ENCODE measurements at places on chromosomes 1 and 21.

- DNase-seq = no peak
These were observed 12.6 kb downstream of the SLAMF8 start for GRCh38 chr1:159839116-159839849.

DNA sequence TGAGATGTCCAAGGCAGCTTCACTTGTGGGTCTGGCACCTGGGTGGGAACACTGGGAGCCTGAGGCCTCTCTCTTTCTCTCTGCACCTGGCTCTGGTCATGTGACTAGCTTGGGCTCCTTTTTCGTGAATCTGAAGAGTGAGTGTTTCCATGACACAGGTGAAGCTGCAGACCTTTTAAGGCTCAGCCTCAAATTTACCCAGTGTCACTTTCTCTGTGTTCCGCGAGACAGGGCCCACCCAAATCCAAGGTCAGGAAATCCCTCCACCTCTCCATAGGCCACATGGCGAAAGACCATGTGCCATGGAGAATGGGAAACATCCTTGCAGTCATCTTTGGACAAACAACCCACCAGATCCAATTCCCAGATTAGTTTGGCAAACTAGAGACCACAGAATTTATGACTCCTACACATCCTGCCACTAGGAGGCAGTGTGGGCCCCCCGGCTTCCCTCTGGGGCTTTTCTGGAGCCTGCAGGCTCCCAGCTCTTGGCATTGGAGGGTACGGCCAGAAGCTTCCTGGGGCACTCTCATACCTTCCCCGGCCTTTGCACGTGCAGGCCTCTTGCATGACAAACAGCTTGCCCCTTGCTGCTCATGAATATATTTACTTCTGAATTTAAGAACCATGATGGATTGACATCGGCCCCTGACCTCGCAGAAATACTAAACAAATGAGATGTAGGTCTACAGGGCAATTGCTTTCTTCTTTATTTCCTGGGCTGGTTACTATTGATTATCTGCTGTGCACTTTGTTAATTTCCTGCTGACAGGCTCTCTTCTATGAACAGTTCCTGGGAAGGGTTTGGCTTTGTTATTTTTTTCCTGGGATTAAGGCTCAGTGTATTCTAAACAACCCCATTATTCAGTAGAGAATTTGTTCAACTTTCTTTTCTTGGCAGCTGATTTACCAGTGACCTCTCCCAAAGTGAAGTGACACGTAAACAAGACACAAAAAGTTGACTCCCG, 180.7 kb downstream of the KAZN start:
- peak; percentile 17 for DNase-seq

- DNase-seq = peak; percentile 26
These were observed 10.7 kb downstream of the CLCNKA start for GRCh38 chr1:16032388-16033102.

- no peak for DNase-seq
These were observed 28.2 kb downstream of the BATF3 start for GRCh38 chr1:212671342-212672031.

- no peak for DNase-seq
These were observed 68.6 kb upstream of the VAV3 start for GRCh38 chr1:108033550-108033951.

- no peak for DNase-seq
These were observed 190.9 kb downstream of the NFIA start for GRCh38 chr1:61273167-61273705.

GRCh38 chr1:178587975-178588374, 75.1 kb downstream of the TEX35 start:
- no peak for DNase-seq

GRCh38 chr1:168443899-168444298, 99.9 kb downstream of the XCL2 start:
- DNase-seq = peak; percentile 2

- no peak for DNase-seq
These were observed 63.7 kb downstream of the ACOT7 start for GRCh38 chr1:6329851-6330250.

GRCh38 chr21:42781150-42781970, 98.0 kb downstream of the WDR4 start:
- DNase-seq = no peak

GRCh38 chr1:2314803-2315673, 76.3 kb downstream of the MORN1 start:
- peak; percentile 61 for DNase-seq

- no peak for DNase-seq
These were observed 7.4 kb upstream of the KCNN3 start for GRCh38 chr1:154877370-154877974.

- DNase-seq = no peak
These were observed 6.1 kb upstream of the GJB3 start for GRCh38 chr1:34774957-34775356.

- DNase-seq = peak; percentile 47
These were observed 55.9 kb downstream of the CD58 start for GRCh38 chr1:116514708-116515525.

- DNase-seq = no peak
These were observed 358.1 kb downstream of the LRRIQ3 start for GRCh38 chr1:73839922-73840321.

GRCh38 chr1:192811006-192811405, 2.2 kb downstream of the RGS2 start:
- no peak for DNase-seq

DNA sequence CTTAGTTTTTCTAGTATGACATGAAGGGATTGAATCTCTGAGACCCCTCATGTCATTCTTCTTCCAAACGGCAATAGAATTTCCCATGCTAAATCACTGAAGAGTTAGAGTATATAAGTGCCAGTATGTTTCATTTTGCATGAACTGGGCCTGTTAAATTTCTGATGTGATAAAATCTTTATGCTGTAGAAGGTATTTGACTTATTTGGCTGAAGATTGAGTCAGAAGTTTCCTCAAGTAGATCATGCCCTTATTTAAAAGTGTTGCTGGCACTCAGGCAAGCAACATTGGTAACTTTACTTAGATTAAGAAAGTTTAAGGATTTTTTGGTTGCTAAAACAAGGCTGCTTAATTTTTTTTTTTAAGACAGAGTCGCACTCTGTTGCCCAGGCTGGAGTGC, 13.3 kb downstream of the ATF6 start:
- DNase-seq = no peak

GRCh38 chr1:111778541-111779051, 22.9 kb downstream of the DDX20 start:
- DNase-seq = no peak

DNA sequence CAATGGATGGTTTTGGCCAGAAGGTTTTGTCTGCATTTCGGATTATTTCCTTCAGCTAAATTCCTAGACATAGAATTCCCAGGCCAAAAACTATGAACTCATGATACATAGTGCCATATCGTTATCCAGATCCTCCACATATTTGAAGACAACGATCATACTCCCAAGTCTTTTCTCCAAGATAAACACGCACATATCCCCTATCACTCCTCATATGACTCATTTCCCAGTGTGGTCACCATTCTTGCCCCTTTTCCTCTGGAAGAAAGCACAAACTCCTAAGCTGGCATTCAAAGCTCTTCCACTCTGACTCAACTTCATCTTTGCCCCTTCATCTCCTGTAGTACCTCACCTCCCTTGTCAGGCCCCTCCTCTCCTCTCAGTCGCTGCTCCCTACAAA, 277.6 kb downstream of the PLPP3 start:
- DNase-seq = no peak

DNA sequence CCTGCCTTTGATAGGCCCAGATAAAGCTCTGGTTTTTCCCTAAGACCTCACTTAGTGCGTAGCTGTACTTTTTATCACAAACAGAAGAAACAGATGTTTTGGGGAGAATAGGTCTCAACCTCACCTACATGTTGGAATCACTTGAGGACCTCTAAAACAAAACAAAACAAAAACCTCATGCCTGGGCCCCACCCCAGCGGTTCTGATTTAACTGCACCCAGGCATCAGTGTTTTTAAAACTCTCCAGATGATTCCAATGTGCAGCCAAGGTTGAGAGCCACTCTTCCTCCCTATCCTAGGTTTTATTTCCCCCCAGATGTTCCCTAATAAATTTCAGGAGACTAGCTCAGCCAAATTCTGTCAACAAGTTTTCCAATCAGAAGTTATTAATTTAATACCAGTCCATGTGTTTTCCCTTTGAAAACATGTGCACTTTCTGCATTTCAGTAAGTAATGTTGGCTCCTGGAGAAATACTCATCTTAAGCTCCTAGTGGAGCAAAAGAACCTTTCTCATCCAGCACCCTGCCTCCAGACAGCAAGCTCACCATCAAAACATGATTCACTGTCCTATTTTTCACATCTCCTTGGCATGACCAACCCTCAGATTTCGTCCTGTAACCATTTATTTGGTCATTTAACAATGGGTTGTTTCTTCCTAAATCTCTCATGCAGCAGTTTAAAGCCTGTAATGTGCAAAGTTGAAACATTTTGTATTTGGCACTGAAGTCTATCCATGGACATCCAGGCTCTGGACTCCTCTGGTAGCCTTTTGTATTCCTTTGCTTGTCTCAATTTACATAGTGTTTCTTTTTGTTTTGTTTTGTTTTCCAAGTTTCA, 27.5 kb downstream of the LRRC8C start:
- no peak for DNase-seq

GRCh38 chr1:55751776-55752175, 536.6 kb upstream of the USP24 start:
- no peak for DNase-seq

GRCh38 chr1:183898001-183898396, 93.1 kb downstream of the RGL1 start:
- no peak for DNase-seq

- peak; percentile 77 for DNase-seq
These were observed 4.9 kb upstream of the TNFRSF1B start for GRCh38 chr1:12161662-12162458.

GRCh38 chr1:226682871-226683814, 55.9 kb downstream of the ITPKB start:
- no peak for DNase-seq

Measured in stimulated activated CD4-positive, alpha-beta T cell treated with anti-CD3 and anti-CD28 coated beads, Interleukin-4, amount 100 ng/mL, for 4 hours (primary cell).